ENCODE measurements at places on chromosomes 2 and 18.

GRCh38 chr18:36636237-36636817 lies 192.5 kb downstream of the TPGS2 start:
- no peaks in the 10 kb centered on the region for H3K27me3 ChIP-seq
- no peaks in the 10 kb centered on the region for H3K36me3 ChIP-seq

GRCh38 chr2:71862921-71863320 lies 284.7 kb downstream of the CYP26B1 start:
- H3K27me3 ChIP-seq, result no peaks in the 10 kb centered on the region
- no peaks in the 10 kb centered on the region for H3K36me3 ChIP-seq
- no peak overlapping the region for H3K27ac ChIP-seq

- no peaks in the 10 kb centered on the region for H3K4me1 ChIP-seq
- DNase-seq, result no peak
- H3K27ac ChIP-seq, result no peak overlapping the region
- H3K27me3 ChIP-seq, result no peaks in the 10 kb centered on the region
- H3K4me3 ChIP-seq, result no peak overlapping the region
- H3K36me3 ChIP-seq, result peaks cover 2% of the 10 kb centered on the region
Measured at GRCh38 chr2:39015424-39015823, 105.4 kb downstream of the SOS1 start.

GRCh38 chr2:34003795-34004194 lies 404.7 kb upstream of the FAM98A start:
- no peak for DNase-seq
- no peak overlapping the region for H3K4me3 ChIP-seq
- H3K27ac ChIP-seq, result no peak overlapping the region
- H3K36me3 ChIP-seq, result no peaks in the 10 kb centered on the region
- H3K4me1 ChIP-seq, result no peaks in the 10 kb centered on the region

GRCh38 chr2:154677401-154677800 lies 21.1 kb upstream of the KCNJ3 start:
- no peak overlapping the region for H3K4me3 ChIP-seq
- H3K27me3 ChIP-seq, result no peaks in the 10 kb centered on the region
- no peak overlapping the region for H3K27ac ChIP-seq
- DNase-seq, result no peak
- no peaks in the 10 kb centered on the region for H3K36me3 ChIP-seq

GRCh38 chr2:235277485-235277884 lies 216.4 kb upstream of the AGAP1 start:
- no peaks in the 10 kb centered on the region for H3K4me1 ChIP-seq
- no peaks in the 10 kb centered on the region for H3K27me3 ChIP-seq
- no peak overlapping the region for H3K27ac ChIP-seq
- no peak for DNase-seq

DNA sequence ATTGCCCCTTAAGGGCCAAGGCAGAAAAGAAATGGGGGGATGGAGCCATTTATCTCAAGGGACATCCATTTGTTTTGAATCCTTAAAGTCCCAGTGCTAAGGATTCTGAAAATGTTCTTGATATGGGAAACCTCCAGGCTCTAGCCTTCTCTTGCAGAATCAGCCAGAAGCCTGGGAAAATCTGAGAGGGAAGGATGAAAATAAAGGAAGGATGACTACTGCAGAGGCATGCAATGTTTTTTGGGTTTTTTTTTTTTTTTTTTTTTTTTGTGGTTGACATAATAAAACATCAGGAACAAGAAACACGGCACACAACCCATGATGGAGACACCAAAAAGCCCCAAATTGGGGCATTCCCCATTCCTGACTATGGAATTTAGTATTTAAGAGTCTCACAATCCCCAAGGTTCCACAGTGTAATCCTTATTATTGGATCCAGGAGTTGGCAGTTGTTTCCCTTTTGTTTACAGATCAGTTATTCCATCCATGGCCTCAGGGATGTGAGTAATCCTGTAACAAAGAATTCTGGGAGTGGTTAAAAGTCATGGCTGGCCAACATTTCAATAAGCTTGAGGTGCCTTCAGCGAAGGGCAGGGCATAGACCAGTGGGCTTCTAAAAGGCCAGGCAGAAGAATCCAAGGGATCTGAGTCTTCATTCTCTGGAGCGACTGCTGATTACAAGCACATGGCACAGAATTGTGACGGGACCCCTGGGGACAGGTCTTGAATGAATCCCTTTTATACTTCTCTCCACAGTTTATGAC lies 337.5 kb downstream of the GULP1 start:
- H3K4me1 ChIP-seq, result no peaks in the 10 kb centered on the region
- H3K27ac ChIP-seq, result no peak overlapping the region
- H3K36me3 ChIP-seq, result no peaks in the 10 kb centered on the region
- no peaks in the 10 kb centered on the region for H3K27me3 ChIP-seq
- no peak overlapping the region for H3K4me3 ChIP-seq

- H3K36me3 ChIP-seq, result no peaks in the 10 kb centered on the region
- no peak for DNase-seq
- H3K27me3 ChIP-seq, result no peaks in the 10 kb centered on the region
- no peak overlapping the region for H3K4me3 ChIP-seq
Measured at GRCh38 chr18:43248610-43249249, 28.6 kb downstream of the SYT4 start.

DNA sequence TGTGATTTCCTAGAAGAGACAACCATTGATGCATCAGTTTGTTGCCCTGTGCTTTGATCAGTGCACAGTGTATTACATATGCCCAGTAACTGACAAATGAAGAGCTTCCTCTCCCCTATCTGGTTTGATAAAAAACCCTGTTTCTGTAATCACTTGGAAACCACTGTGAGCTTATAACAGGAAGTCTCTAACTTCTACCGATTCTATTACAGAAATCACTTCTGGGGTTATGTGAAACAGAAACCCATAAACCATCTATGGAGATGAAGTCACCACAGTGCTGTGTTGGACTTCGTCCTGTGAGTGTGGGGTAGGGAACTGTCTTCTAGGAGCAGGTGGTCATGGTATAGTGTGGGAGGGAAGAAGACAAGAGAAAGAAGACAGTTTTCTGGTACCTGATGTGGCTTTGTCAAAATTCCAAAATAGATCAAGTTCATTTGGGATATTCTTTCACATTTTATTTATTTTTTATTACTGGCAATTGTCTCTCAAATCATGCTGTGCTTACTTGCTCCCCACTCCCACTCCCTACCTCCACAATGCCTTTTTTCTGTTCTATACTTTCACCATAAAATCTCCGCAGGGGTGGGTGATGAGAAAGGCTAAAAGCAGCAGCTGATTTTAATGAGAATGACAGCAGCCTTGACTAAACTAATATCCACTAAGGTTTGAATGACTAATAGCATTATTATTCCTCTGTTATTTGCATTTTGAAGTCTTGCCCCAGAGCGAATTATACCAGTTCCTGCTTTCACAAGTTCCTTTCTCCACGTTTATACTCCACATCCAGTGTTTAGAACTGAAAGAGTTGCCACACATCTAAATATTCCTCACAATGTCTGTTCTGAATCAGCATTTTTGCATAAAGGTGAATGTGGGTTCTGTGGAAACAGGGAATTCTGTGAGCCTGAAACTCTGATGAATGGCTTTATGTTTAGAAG lies 41.7 kb upstream of the RND3 start:
- no peaks in the 10 kb centered on the region for H3K36me3 ChIP-seq
- H3K4me3 ChIP-seq, result no peak overlapping the region
- no peak for DNase-seq

GRCh38 chr18:39655341-39655740 lies 2089.7 kb upstream of the CELF4 start:
- H3K4me3 ChIP-seq, result no peak overlapping the region
- no peaks in the 10 kb centered on the region for H3K27me3 ChIP-seq
- H3K27ac ChIP-seq, result no peak overlapping the region
- no peaks in the 10 kb centered on the region for H3K4me1 ChIP-seq
- no peak for DNase-seq

DNA sequence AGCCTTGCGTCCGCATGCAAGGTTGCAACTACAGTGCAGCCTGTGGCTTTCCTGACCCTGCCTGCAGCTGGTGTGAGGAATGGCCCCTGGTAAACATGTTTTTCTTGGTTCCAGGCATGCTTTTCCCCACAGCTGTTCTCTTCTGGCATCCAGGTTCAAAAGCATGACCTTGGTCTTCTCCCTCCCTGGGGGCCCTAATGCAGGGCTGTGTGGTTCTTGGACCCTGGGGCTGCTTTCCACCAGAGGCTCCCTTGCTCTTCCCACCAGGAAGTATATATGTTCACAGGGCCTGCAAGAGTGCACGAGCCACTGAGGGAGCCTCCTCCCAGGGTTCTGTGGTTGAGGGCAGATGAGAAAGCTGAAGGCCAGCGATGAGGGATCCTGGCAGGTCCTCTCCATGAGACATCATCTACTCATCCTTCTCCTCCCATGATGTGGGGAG lies 125.9 kb downstream of the BCL2L11 start:
- DNase-seq, result no peak
- no peak overlapping the region for H3K27ac ChIP-seq
- H3K4me1 ChIP-seq, result no peaks in the 10 kb centered on the region
- no peak overlapping the region for H3K4me3 ChIP-seq
- H3K27me3 ChIP-seq, result no peaks in the 10 kb centered on the region

DNA sequence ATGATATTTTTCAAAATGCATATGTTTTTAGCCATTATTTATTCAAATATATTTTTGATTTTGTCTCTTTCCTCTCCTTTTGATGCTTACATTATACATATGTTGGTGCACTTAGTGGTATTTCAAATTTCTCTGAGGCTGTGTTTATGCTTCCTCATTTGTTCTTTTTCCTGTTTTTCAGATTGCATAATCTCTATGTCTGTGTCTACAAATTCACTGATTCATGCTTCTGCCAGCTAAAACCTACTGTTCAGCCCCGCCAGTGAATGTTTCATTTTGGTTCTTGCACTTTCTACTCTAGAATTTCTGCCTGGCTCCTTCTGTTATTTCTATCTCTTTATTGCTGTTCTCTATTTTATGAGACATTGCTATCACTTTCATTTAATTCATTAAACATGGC lies 951.7 kb upstream of the CNTNAP5 start:
- H3K27ac ChIP-seq, result no peak overlapping the region
- no peak overlapping the region for H3K4me3 ChIP-seq
- no peak for DNase-seq
- H3K27me3 ChIP-seq, result no peaks in the 10 kb centered on the region

DNA sequence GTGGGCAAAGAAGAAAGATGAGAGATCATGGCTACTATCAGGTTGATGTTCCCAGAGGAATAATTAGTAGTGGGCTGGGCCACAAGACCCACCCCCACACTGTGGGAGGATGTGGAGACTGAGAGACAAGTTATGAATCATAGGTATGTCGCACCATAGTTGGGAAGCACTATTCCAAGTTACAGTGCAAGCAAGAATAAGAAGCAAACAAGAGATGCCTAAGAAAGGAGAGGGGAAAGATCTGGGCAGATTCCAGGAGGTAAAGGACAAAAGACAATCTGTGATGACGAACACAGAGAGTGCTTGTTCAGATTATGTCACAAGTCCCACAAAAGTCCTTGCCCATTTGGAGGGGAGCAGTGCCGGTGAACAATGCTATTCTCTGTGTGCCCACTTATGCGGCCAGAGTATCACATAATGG lies 56.6 kb downstream of the FAM228A start:
- peaks cover 3% of the 10 kb centered on the region for H3K36me3 ChIP-seq
- H3K4me1 ChIP-seq, result no peaks in the 10 kb centered on the region
- no peak for DNase-seq
- no peak overlapping the region for H3K27ac ChIP-seq

DNA sequence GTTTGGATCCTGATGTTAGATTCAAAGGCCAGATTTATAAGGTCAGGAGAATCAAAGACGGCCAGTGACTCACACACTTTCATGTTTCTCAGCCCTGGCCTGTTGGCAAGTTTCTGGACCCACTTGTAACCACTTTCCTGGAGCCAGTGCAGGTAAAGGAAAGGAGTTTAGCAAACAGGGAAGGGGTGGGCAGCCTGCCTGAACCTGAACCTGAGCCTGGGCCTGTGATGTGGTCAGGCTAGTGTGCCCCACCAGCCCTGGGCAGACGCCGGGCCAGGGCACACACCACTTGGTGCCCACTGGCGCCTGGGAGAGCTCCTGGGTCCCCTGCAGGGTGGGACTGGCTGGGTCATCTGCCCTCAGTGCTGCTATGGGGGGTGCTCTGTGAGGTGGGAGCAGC lies 100.5 kb upstream of the SPRED2 start:
- no peak for DNase-seq
- H3K27ac ChIP-seq, result no peak overlapping the region
- H3K27me3 ChIP-seq, result no peaks in the 10 kb centered on the region
- no peak overlapping the region for H3K4me3 ChIP-seq
- H3K36me3 ChIP-seq, result no peaks in the 10 kb centered on the region
- H3K4me1 ChIP-seq, result no peaks in the 10 kb centered on the region

GRCh38 chr18:24130494-24130893 lies 8.4 kb upstream of the CABYR start:
- H3K36me3 ChIP-seq, result peaks cover 16% of the 10 kb centered on the region
- H3K4me3 ChIP-seq, result no peak overlapping the region

DNA sequence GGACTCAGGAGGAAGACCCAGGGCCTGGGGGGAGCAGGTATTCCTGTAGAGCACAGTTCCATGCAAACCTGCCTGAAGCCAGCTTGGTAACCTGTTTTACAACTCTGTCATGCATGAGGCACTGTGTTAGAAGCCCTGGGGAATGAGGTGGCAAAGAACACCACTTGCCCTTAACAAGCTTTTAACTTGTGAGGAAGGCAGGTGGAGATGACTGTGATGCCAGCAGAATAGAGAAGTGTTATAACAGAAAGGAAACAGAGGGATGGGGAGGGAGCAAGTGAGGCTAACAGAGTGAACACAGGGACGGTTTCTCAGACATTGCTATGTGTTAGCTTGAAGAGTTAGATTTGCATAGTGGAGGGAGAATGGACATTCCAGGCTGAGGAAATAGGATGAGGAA lies 11.5 kb upstream of the IL1A start:
- H3K27me3 ChIP-seq, result no peaks in the 10 kb centered on the region
- H3K4me1 ChIP-seq, result no peaks in the 10 kb centered on the region
- no peak for DNase-seq
- H3K4me3 ChIP-seq, result no peak overlapping the region
- no peak overlapping the region for H3K27ac ChIP-seq

DNA sequence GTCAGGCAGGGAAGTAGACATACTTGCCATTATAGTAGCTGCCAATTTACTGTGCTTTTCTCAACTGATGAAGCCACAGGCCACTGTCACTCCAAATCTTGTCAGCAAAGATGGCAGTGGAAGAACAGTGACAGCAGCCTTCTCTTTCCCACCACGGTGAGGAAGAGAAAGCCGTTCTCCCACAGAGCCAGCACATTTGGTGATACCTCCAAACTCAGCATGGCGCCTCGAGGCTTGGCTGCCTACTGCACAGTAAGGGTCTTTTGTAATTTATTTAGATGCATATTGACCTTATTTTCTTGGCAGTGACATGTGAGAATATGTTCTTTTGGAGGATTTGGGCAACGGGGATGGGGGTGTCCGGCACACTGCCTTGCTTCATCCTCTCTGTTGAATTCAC lies 117.2 kb upstream of the CDH20 start:
- H3K36me3 ChIP-seq, result no peaks in the 10 kb centered on the region
- no peaks in the 10 kb centered on the region for H3K27me3 ChIP-seq
- H3K4me1 ChIP-seq, result no peaks in the 10 kb centered on the region
- no peak overlapping the region for H3K27ac ChIP-seq
- no peak for DNase-seq

GRCh38 chr2:139160836-139161235 lies 380.6 kb upstream of the NXPH2 start:
- no peak overlapping the region for H3K27ac ChIP-seq
- no peak for DNase-seq
- H3K4me3 ChIP-seq, result no peak overlapping the region
- no peaks in the 10 kb centered on the region for H3K36me3 ChIP-seq
- H3K27me3 ChIP-seq, result no peaks in the 10 kb centered on the region

Data from thymus (tissue), 14 donors.